Activated CD4-positive, alpha-beta T cell treated with anti-CD3 and anti-CD28 coated beads for 36 hours (primary cell): ENCODE measurements at places on chromosomes 1 and 21. TPM values are rescaled to one million over a fixed set of nuclear protein-coding genes. Genes with fewer than 3 reads are reported as not detected.

- H3K4me1 ChIP-seq = peaks cover 2% of the 10 kb centered on the region
- DNase-seq = no peak
- no peaks in the 10 kb centered on the region for H3K36me3 ChIP-seq
- H3K27ac ChIP-seq = no peak overlapping the region
Observed at GRCh38 chr21:42486531-42486930, 9.5 kb downstream of the RSPH1 start.

DNA sequence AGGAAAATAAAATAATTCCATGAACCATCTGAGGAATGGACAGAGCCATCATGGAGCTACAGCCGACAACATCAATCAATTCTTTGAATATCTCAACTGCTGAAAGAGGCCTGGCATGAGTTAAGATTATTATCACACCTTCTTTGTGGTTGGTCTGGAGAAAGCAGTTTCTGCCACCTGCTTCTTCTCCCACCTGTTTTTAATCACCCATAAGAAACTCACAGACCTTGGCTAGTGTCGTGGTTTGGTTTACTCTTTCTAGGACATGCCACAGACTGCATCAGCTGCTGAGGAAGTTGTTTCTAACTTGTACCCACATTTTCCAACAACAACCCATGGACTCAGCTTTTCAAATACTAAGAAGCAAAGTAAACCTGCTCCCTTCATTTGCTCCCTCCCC, 65.6 kb downstream of the NTPCR start:
- no peaks in the 10 kb centered on the region for H3K27me3 ChIP-seq
- no peak overlapping the region for H3K4me3 ChIP-seq
- H3K36me3 ChIP-seq = peaks cover 40% of the 10 kb centered on the region
- no peaks in the 10 kb centered on the region for H3K4me1 ChIP-seq
- no peak for DNase-seq
- no peak overlapping the region for H3K27ac ChIP-seq

GRCh38 chr1:33370301-33370700, 49.4 kb upstream of the A3GALT2 start:
- H3K27ac ChIP-seq = no peak overlapping the region
- no peaks in the 10 kb centered on the region for H3K27me3 ChIP-seq
- no peak for DNase-seq
- H3K4me3 ChIP-seq = no peak overlapping the region

DNA sequence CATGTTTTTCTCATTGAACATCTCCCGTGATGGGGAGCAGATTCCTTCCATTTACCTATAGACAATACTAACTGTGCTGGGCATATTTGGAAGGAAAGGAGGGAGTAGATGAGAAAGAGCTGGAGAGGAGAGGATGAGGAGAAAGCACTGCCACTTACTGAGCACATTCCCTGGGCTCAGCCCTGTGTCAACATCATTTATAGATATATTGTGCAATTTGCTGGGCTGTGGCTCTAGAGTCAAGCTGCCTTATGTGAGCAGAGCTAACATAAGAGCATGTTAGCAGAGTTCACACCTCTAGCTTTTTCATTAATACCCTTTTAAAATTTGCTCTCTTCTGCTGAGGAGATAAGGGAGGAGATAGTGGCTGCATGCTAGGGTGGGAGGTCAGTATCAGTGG, 22.3 kb upstream of the CD53 start:
- DNase-seq = no peak
- no peaks in the 10 kb centered on the region for H3K27me3 ChIP-seq
- no peak overlapping the region for H3K4me3 ChIP-seq

DNA sequence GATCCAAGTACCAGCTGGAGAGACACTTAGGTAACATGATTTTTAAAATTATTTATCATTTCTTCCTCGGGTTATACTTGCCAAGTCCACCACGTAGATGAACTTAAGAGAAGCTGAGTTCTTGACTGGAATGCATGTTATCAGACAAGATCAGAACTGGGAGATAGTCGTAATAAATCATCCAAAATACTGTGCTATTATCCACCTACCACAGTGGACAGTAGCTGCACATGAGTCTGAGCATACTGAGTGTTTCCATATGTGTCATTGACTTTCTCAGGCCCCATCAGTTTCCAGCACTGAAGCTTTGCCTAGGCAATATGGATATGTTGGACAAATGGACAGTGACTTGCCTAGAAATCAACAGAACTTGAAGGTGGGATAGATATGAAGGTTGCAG, 77.9 kb upstream of the RRP15 start:
- no peaks in the 10 kb centered on the region for H3K4me1 ChIP-seq
- no peak overlapping the region for H3K27ac ChIP-seq
- no peaks in the 10 kb centered on the region for H3K36me3 ChIP-seq
- H3K4me3 ChIP-seq = no peak overlapping the region
- peaks cover 3% of the 10 kb centered on the region for H3K27me3 ChIP-seq
- DNase-seq = no peak

GRCh38 chr1:198677871-198678270, 39.0 kb downstream of the PTPRC start:
- peak overlapping the region; percentile 98 for H3K27ac ChIP-seq
- peaks cover 58% of the 10 kb centered on the region for H3K36me3 ChIP-seq
- no peak for DNase-seq
- peaks cover 88% of the 10 kb centered on the region for H3K4me1 ChIP-seq

DNA sequence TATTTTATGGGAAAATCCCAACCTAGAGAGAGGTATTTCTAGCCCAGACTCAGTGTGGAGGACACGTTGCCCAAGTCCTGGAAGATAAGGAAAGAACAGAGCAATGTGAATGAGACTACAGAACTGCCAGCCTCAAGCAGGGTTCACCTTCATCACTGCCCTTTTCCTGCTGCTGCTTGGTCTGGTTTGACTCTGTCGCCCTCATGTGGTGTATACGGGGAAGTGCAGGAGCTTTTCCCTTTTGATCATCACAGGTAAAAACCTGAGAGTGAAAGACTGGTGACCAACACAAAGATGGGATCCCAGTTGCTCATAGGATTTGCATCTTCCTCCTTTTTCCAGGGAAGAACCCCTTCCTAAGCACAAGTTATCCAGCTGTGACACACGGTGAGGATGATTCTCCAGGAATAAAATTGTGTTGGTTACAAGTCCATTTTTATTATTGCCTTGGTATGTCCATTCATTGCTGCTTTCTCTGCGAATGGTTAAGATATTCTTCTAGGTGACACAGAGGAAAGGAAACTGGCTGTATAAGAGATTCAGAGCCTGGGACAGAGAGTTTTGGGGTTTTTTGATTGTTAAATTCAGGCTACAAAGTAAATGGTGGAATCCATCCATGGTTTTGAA, 89.5 kb upstream of the CD53 start:
- H3K27me3 ChIP-seq = no peaks in the 10 kb centered on the region
- H3K4me3 ChIP-seq = no peak overlapping the region
- no peak overlapping the region for H3K27ac ChIP-seq
- H3K4me1 ChIP-seq = peaks cover 58% of the 10 kb centered on the region
- DNase-seq = peak; percentile 70
- H3K36me3 ChIP-seq = peaks cover 9% of the 10 kb centered on the region

DNA sequence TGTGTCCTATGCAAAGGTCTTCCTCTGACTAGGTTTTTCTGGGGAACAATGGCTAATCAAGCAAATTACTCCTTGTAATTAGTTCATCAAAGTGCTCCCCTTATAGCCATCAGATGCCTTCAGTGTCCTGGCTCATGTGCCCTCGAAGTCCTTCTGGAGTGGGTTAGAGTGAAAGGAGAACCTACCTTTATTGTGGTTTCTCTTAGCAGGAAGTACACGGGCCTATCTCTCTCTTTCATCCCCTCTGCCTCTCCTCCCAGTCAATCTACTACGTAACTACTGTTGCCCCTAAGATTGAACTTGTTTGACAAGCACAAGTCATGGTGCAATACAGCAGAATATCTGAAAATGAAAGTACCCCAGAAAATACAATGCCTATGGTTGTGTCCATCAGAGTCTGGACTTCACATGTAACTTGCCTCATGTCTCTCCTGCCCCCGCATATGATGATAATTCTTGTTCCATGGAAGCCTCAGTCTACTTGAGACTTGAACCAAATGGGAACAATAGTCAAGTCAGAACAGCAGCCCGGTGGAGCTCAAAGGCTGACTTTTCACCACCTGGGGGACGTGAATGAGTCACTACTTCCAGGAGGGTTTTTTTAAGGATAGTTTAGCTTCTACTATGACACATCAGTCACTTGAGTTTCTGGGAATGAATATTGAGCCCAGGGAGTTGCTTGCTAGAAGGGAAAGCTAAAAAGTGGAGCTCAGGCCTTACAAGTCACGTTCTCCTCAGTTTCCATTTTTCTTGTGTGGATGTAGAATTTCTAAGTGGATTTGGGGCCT, 243.6 kb downstream of the TNR start:
- H3K36me3 ChIP-seq = no peaks in the 10 kb centered on the region
- no peak for DNase-seq
- H3K27ac ChIP-seq = no peak overlapping the region

- H3K36me3 ChIP-seq = no peaks in the 10 kb centered on the region
- H3K27me3 ChIP-seq = peaks cover 6% of the 10 kb centered on the region
- H3K4me3 ChIP-seq = no peak overlapping the region
- no peak overlapping the region for H3K27ac ChIP-seq
Observed at GRCh38 chr1:17340358-17340757, 31.6 kb upstream of the PADI6 start.

DNA sequence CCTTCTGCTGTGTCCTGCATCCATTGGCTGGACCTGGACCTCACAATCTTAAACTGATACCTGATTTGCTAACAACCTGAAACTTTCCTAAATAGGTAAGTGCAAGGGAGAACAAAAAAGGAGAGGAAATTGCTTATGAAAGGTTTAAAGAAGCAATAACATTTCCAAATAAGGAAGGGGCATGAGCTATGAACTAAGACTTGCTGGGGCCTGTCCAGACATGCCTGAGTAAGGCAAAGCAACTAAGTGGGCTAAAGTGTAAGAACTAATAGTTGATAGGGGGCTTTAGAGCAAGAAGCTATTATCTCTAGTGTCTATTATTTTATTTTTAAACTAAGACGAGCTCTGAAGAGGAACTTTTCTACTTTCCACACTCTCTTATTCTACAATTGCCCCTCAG, 11.6 kb downstream of the JMJD4 start:
- H3K36me3 ChIP-seq = peaks cover 13% of the 10 kb centered on the region
- no peak overlapping the region for H3K27ac ChIP-seq
- DNase-seq = no peak
- peaks cover 3% of the 10 kb centered on the region for H3K27me3 ChIP-seq
- peaks cover 4% of the 10 kb centered on the region for H3K4me1 ChIP-seq
- no peak overlapping the region for H3K4me3 ChIP-seq

- H3K4me1 ChIP-seq = peaks cover 25% of the 10 kb centered on the region
- H3K27ac ChIP-seq = no peak overlapping the region
- peaks cover 3% of the 10 kb centered on the region for H3K36me3 ChIP-seq
- H3K27me3 ChIP-seq = no peaks in the 10 kb centered on the region
- DNase-seq = no peak
Observed at GRCh38 chr21:26117324-26117971, 53.1 kb downstream of the APP start.

DNA sequence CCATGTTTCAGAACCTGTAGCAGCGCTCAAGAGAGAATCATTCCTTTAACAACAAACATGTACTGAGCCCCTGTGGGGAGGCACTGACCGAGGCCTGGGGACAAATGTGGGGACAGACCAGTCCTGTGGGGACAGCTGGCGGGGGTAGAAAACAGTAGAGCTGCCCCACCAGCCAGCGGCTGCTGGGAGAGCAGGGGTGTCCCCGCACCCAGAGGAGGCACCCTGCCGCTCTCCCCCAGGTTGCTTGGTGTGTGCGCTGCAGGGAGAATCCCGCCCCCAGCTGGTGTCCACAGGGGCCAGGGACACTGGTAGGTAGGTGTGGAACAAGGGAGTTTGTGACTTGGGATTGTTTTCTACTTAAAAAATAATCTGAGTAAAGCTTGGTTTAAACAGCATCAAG, 62.1 kb downstream of the ADARB1 start:
- no peak for DNase-seq
- no peak overlapping the region for H3K4me3 ChIP-seq
- H3K4me1 ChIP-seq = peaks cover 16% of the 10 kb centered on the region
- no peak overlapping the region for H3K27ac ChIP-seq
- H3K36me3 ChIP-seq = peaks cover 5% of the 10 kb centered on the region
- no peaks in the 10 kb centered on the region for H3K27me3 ChIP-seq

- H3K27me3 ChIP-seq = peaks cover 38% of the 10 kb centered on the region
- H3K36me3 ChIP-seq = no peaks in the 10 kb centered on the region
- DNase-seq = peak; percentile 74
- H3K4me1 ChIP-seq = peaks cover 7% of the 10 kb centered on the region
- H3K27ac ChIP-seq = no peak overlapping the region
Observed at GRCh38 chr1:31182352-31182751, 57.3 kb downstream of the NKAIN1 start.

DNA sequence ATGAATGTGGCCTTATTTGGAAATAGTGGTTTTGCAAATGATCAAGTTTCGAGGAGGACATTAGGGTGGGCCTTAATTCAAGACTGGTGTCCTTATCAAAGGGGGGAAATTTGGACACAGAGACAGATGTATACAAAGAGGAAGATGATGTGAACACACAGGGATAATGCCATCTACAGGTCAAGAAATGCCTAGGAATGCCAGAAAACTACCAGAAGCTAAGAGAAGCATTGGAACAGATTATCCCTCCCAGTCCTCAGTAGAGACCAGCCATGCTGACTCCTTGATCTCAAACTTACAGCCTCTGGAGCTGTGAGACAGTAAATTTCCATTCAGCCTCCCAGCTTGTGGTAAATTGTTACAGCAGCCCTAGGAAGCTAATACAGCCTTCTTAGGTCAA, 151.4 kb downstream of the PTGER3 start:
- peaks cover 5% of the 10 kb centered on the region for H3K27me3 ChIP-seq
- H3K27ac ChIP-seq = no peak overlapping the region

DNA sequence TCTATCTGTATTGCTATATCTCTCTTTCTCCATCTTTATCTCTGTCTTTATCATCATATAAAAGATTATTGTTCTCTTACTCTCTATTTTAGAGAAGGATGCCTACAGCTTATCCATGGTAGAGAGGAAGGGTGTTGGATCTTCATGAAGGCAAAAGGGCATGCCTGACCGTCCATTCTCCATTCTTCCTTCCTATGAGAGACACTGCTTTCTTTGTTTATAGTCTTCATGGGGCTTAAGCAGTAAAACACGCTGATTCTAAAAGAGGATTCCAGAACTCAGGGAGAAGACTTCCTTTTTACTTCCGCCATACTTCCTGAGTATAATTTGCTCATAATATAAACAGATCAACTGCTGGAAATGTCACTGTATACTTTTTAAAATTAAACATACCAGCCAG, 44.0 kb downstream of the PDE4B start:
- H3K4me3 ChIP-seq = no peak overlapping the region
- H3K4me1 ChIP-seq = no peaks in the 10 kb centered on the region
- no peak for DNase-seq
- H3K36me3 ChIP-seq = no peaks in the 10 kb centered on the region

DNA sequence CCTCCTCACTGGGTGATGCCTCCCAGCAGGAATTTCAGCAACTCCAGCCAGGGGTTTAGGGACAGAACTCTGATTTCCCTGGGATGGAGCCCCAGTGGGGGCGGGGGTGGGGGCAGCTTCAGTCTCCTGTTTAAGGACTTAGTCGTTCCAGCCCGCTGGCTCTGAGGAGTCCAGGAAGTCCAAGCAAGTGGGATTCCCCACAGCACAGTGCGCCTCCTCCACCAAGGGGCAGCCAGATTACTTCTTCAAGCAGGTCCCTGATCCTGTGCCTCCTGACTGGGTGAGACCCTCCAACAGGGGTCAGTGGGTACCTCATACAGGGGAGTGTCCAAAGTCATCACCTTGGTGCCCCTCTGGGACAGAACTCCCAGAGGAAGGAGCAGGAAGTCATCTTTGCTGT, 1438.4 kb upstream of the B3GALT2 start:
- H3K4me1 ChIP-seq = no peaks in the 10 kb centered on the region
- no peaks in the 10 kb centered on the region for H3K36me3 ChIP-seq
- no peak for DNase-seq
- H3K4me3 ChIP-seq = no peak overlapping the region
- no peak overlapping the region for H3K27ac ChIP-seq
- H3K27me3 ChIP-seq = no peaks in the 10 kb centered on the region

The CRP gene
- total RNA-seq = not detected

The ZFP69B gene
- 4.6 TPM for total RNA-seq

The PDPN gene
- not detected for total RNA-seq

The CFAP74 gene
- total RNA-seq = not detected
